RPMI8226 (cell line): ENCODE measurements at places on chromosomes 1 and 21.

DNA sequence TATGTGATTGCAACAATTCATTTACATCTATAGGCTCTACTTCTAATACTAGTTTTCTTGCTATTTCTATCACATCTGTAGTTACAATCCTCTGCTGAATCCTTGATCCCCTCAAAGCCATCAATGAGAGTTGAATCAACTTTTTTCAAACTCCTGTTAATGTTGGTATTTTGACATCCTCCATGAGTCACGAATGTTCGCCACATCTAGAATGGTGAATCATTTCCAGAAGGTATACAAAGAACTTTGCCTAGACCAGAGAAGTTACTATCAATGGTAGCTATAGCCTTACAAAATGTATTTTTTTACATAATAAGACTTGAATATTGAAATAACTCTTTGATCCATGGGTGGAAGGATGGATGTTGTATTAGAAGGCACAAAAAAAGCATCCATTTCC is 110.0 kb downstream of the AMY1C start:
- no peak for DNase-seq

DNA sequence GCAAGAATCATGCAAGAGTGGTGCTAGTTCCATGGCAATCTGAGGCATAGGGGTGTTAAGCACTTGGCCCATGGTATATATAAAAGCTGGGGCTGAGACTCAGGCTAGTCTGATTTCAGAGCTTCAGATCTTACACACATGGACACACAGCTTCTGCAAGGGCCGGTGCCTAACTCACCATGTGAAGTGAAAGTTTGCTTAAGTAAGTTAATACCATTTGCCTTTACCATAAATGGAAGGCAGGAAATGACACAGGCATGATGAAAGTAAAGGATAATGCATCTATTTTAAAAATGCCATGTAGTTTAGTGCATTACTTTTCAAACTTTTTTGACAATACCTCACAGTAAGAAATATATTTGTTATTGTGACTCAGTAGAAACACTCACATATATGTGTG is 122.6 kb downstream of the KCNJ6 start:
- DNase-seq, result no peak

DNA sequence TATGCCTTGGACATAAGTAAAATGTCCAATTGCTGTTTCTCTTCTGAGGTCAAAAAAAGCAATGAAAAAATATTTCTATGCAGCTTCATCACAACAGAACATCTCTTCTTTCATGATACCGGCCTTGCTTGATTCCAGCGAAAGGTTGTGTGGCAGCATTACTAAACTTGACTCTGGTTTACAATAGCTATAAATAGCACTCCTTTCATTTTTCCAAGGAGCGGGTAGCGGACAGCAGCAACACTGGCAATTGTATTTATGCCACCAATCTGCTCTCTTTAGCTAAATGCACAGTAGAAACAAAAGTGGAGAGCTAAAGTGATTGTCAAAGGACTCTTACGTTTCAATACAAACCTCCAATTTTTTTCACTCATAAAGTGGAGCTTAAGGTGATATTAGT is 7.5 kb upstream of the DAB1 start:
- no peak for DNase-seq

DNA sequence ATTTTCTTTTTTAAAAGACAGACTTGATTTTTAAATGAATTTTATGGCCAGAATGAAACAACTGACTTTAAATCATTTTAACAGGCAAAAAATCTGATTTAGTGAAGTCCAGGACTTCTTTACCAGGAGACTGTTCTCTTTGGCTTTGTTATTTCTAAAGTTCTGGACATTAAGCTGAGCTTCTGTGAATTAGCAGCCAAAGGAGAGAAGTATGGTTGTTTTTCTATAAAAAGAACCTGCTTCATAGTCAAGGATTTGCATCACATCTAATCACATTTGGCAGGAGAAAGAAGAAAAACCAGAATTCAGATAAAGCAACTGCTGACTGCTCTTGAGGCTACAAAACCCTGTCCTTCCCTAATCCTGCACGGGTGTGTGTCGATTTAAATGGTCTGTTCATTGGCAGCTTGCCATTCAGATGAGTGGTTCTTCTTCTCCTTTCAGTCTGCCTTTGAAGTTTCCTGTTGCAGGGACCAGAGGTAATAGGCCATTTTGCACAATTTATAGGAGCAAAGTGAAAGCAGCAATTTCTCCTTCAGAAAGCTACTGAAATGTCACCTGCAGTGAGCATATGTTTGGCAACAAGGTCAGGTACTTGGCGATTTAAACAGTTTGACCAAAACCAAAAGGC is 215.4 kb downstream of the OLFM3 start:
- peak; percentile 91 for DNase-seq

DNA sequence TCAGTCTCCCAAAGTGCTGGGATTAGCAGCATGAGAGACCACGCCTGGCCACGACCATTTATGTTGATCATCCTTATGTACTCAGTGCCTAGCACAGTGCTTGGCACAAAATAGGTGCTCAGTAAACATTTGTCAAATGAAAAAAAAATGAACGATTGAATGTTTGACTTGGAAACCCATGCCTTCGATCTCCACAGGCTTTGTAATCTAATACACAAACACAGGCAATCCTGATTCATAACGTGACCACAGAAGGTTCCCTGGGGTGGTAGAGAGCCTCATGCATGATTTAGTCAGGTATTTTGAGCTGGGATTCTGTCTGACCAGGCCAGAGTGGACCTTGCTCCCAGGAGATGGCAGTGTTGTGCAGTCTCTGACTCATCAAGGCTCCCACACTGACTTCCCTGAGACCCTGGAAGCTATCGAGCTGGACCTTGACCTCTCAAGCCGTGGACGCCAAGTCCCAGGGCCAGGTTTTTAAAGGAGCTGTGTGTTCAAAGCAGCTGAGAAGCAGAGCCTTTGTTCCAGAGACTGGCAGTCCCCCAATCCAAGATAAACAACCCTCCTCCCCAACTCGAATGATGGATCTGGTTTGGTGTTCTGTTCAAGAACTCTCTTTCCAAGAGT is 81.1 kb downstream of the PGM1 start:
- peak; percentile 76 for DNase-seq

DNA sequence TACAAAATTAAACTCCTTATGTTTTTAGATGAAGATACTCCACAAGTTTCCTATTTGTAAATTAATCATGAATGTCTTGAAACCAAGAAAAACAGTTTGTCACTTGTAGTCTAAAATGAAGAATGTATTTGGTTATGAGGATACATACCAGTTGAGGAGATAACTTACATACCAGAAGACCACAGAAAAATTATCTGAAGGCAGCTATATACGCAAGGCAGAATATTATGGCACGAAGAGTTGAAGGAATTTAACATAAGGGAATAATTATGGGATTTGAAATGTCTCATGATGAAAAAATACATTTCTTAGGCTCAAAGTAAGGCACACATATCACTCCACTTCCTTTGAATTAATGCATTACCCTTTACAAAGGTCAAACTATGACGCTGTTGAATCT is 73.3 kb downstream of the IFI44 start:
- no peak for DNase-seq

- no peak for DNase-seq
These were observed at the start of gene PLCH2 for GRCh38 chr1:2476061-2476999. TSS of gene PLCH2 (plus strand) at chr1:2476289. CDS start at chr1:2476589, 300 bp downstream.

DNA sequence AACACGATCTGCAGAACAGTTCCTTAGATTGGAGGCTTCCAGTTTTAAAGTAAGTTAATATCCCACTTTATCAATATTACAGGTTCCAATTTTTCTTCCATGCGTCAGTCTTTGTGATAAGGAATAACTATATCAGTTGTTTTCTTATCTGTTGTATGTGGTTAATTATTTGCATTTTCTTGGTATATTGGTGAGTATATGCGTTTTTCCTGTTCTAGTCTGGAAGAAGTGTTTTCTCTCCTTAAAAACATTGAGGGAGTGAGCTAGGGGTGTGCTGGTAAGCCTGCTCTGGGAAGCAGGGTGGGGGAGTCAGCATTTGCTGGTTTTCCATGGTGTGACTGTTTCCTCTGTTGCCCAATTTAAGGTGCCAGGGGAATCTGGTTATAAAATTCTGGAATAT is 50.2 kb upstream of the KIF1B start:
- no peak for DNase-seq

DNA sequence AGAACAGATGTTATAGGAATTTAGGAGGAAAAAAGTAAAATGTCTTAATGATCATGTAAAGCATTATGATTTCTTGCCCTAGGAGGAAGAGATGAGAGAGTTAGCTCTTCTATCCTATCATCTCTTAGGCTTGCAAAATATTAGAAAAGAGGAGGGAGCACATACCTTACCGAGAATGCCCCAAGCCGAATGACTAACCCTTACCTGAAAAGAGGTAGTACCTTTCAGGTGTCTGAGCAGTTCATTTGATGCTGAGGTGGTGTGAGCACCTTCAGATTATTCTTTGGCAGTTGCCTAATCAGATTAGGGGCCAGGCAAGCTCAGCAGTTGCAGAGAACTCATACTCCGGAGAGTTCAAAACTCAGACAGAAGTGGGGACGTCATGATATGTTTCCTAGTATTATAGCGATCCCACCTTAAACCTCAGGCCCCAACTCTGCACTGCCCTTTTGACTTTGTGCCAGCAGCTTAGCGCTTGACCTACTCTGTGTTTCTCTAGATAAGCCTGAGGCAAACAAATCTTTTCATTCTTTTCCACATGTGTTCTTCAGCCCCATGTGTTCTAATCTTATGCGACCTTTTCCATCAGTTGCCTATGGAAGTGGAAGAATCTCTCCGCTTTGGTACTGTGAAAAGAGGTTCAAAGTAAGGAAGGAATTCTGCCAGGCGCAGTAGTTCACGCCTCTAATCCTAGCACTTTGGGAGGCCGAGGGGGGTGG is 52.5 kb downstream of the ATP2B4 start:
- no peak for DNase-seq

- DNase-seq, result no peak
These were observed 19.5 kb downstream of the SZRD1 start for GRCh38 chr1:16386454-16387113.

- DNase-seq, result peak; percentile 80
These were observed 135.4 kb downstream of the PROX1 start for GRCh38 chr1:214123061-214123784.

DNA sequence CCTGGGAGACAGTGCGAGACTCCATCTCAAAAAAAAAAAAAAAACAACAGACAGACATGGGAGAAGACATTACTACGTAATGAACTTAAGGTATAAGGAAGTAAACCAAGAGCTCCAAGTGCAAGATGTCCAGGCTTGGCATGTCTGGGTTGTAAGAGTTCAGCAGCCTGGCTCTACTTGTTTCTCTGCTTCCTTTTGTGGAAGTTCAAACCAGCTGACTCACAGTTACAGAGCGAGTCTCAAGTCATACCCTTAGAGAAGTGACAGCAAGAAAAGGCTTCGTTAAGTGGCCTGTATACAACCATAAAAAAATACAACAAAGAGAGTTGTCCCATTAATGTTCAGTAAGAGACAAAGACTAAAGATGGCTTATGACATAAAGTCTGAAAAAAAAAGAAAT is 1.3 kb downstream of the RIT1 start:
- no peak for DNase-seq

DNA sequence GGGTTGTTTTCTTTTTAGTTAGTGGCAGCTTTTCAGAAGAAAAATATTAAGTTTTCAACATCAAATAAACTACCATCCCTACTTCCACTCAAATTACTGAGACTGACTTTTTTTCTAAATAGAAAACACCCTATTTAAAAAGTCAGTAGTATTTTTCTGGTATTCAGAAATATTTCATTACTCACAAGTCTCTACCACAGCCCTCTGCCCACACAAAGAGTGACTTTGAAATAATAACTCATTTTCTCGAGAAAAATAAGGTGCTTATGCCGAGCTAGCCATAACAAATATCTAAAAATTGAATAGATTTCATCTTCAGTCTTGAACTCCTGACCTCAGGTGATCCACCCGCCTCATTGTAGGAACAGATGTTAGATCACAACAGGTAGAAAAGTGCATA is 41.8 kb upstream of the USP25 start:
- DNase-seq, result no peak

- no peak for DNase-seq
These were observed 309.5 kb downstream of the NPHP4 start for GRCh38 chr1:5682626-5683225.

DNA sequence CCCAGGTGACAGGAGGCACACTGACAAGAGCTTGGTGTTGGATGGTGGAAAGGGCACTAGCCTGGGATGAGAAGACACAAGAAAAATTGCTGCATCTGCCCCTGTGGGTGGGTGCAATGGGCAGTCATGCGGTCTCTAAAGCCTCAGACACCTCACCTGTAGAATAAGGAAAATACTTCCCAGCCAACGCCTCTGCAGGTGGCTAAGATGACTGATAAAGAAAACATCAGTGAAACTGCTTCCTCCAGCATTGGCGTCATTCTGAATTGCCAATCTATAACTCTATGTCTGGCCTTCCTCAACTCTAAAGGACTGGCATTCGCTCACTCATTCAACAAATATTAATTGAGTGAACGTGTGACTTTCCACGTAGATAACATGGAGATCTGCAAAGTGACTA is 100.4 kb upstream of the F3 start:
- no peak for DNase-seq

- no peak for DNase-seq
These were observed 212.6 kb upstream of the ADGRL2 start for GRCh38 chr1:81588149-81588548.

- DNase-seq, result no peak
These were observed 480.4 kb upstream of the ZRANB2 start for GRCh38 chr1:71561206-71561605.

GRCh38 chr1:1436630-1437032 is 1.1 kb downstream of the VWA1 start:
- no peak for DNase-seq

DNA sequence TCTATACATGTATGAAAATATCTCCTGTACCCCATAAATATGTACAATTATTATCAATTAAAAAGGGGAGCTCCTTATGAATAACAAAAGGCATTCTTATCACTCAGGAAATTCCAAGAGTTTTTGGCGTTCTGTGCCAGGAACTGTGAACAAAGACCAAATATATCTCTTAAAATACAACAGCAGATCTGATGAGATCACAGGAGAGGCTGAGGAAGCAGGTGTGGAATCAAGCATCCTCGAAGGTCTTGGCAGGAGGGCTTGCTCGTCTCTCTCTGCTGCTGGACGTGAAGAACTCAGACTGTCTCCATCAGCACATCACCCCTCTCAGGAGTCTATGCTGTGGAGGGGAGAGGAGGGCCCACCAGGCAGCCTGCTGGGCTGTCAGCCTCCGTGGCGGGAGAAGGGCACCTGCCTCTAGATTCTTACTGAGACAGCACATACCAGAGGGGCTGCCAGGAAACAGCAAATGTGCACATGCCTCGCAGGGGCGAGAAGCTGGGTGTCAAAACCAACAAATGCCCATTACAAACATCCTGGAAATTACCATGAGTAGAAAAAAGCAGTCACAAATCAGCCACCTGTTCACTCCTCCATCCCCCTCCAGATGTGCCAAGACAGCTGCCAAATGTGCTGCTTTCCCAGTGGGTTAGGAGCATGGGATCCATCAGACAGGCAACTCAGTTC is 30.8 kb upstream of the FAM89A start:
- peak; percentile 31 for DNase-seq

GRCh38 chr1:176545034-176545639 is 82.2 kb downstream of the PAPPA2 start:
- no peak for DNase-seq

DNA sequence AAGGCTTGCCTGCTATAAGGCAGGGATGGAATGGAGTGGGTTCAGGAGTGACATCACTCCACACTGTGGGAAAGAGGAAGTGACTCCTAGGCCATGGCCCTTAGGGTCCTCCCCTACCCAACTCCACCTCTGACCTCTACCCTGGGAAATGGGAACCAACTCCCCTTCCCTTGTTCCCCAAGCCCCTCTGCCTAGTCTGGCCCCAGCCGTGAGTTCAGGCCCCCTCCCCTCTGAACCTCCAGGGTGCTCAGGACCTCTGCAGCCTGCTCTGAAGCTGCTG is 3.8 kb upstream of the GUCA2A start:
- no peak for DNase-seq

GRCh38 chr1:60922304-60922703 is 160.1 kb upstream of the NFIA start:
- no peak for DNase-seq
